ENCODE measurements at places on chromosomes 6 and 20.

GRCh38 chr6:32562940-32563339 lies 26.7 kb downstream of the HLA-DRB1 start:
- DNase-seq = no peak

DNA sequence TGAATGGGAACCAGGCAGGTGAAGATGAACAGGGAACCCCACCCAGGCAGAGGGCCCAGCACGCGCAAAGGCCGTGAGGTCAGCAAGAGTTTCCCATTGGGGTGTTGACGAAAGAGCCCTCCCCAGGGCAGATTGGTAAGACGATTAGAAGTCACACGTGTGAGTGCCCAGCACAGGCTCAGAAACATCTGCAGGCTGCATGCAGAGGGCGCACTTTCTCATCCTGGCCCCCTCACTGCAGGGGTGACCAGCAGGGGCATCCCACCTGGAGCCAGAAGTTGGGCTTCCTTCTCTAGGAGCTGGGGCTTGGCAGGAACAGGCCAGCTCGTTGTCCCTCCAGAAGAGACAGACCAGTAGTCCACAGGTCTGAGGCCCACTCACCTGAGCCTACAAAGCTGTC lies 38.4 kb downstream of the VSTM2L start:
- DNase-seq = no peak

GRCh38 chr6:13390658-13391057 lies 62.3 kb upstream of the TBC1D7 start:
- DNase-seq = no peak

- no peak for DNase-seq
These were observed 7.8 kb upstream of the KHDC1L start for GRCh38 chr6:73233048-73233447.

DNA sequence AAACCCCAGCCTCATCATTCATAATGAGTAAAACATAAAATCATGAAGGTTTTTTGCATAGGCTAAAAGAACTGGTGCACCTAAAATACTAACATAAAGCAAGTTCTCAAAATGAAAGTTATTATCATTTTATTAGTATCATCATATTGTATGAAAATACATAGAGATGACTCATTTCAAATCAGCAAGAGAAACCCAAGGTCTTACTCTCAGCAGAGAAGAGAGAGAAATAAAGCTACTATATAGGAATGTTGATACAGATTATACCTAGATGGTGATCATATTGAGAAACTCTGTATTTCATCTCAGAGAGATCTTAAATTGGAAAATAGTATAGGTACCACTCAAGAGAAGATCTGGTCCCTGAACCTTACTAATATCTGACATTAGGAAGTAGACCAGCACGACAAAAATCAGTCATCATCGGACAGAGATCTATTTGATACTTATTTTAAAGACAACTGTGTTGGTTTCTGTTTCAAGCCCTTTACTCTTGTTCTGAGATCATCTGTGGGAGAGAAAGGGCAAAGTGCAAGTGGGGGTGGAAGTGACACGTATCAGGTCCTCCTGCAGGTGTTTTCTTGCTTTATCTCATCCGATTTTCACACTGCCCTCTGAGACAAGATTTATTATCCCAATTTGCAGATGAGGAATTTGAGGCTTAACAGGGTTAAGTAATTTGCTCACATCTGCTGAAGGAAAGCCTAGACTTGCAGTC lies 532.3 kb downstream of the MAFB start:
- no peak for DNase-seq

- no peak for DNase-seq
These were observed 98.4 kb upstream of the DUSP22 start for GRCh38 chr6:193773-194310.

- DNase-seq = no peak
These were observed 66.2 kb downstream of the RREB1 start for GRCh38 chr6:7173843-7174503.

DNA sequence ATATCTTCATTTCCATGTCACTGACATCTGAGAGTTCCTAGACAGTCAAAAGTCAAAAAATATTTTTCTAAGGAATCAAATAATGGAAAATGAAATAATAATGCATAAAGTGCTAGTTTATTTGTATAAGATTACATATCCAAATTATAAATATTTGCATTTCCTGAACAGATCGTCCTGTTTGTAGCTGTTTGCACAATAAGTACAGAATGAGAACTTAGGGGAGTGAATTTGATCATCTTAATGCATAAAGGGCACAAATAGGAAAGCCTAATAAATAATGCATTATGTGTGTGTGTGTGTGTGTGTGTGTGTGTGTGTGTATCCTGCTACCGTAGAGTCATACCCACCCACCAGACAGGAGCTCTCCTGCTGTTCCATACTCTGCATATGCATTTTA lies 521.0 kb upstream of the EPHA7 start:
- DNase-seq = no peak

DNA sequence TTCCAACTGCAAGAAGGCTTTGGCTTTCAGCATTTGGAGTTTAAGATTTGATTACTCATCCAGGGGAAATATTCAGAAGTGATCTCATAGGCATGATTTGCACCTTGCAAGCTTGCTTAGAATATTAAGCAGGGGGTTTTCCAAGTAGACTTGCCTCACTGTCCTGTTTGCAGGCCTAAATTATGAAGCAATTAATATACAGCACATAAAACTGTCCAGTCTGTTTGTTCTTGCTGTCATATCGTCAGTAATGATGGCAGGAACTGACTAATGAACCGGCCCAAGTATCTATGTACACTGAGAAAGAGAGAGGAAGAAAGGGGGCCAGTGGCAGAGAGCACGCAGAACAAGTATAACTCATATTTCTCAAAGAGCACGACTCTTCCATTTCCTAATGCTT lies 212.5 kb upstream of the SUPT3H start:
- DNase-seq = no peak

- no peak for DNase-seq
These were observed 150.3 kb downstream of the MBOAT1 start for GRCh38 chr6:20061952-20062351.

GRCh38 chr6:117425431-117426153 lies at the start of gene ROS1:
Gene ROS1 (minus strand): TSS chr6:117425942. CDS start chr6:117425656, 286 bp downstream.
- DNase-seq = no peak

- DNase-seq = no peak
These were observed 414.4 kb upstream of the MMS22L start for GRCh38 chr6:97697456-97697855.

GRCh38 chr6:28981833-28982475 lies 23.2 kb downstream of the ZNF311 start:
- DNase-seq = peak; percentile 95

DNA sequence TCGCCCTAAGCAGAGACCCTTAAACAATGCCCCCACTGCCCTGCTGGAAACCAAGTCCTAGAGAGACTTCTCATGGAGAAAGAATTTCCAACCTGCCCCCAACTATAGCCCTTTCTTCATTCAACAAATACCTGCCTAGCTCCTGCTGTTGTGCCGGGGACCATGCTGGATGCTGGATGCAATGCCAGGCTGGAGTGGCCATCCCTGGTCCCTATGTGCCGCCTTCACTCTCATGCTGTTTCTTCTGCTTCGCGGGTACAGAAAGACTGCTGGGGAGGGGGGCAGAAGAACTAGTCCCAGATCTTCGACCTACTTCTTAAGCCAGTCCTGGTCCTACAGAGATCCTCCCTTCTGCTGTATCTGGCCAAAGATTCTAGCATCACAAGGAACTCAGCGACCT lies 3.4 kb downstream of the MDGA1 start:
- no peak for DNase-seq

GRCh38 chr6:7413151-7413823 lies 23.7 kb downstream of the RIOK1 start:
- no peak for DNase-seq

GRCh38 chr6:37010402-37010892 lies 5.0 kb downstream of the FGD2 start:
- DNase-seq = no peak

- no peak for DNase-seq
These were observed 97.5 kb upstream of the MYLIP start for GRCh38 chr6:16031278-16031981.

DNA sequence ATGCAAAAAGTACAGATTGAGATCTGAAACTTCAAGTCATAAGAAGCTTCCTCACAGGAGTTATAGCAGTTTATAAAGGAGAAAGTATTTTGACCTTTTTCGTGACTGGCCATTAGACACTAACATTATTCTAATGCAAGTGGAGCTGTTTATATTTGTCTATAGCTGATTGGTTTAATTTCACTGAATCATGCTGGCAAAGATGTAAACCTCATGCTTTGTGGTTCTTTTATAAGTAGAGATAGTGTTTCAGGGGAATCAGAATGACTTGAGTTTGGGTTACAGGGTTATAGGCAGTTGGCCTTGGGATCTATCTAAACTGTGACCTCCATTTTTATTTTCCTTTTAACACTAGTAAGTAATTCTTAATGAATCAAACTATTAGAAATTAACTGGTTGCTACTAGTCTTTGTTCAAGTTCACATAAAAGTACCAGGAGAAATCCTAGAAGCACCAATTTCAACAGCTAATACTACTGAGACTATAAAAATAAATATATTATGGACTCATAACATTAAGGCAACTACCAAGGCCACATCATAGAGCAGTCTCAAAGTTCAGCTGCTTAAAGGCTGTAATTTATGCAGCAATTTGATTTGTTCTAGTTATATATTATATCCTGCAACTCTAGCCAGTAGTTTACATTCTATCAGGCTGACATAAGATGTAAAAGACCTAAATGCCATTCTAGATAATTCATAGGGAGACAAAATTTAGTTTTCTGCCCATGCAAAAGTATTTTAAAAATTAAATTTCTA lies 94.0 kb downstream of the RNGTT start:
- no peak for DNase-seq

DNA sequence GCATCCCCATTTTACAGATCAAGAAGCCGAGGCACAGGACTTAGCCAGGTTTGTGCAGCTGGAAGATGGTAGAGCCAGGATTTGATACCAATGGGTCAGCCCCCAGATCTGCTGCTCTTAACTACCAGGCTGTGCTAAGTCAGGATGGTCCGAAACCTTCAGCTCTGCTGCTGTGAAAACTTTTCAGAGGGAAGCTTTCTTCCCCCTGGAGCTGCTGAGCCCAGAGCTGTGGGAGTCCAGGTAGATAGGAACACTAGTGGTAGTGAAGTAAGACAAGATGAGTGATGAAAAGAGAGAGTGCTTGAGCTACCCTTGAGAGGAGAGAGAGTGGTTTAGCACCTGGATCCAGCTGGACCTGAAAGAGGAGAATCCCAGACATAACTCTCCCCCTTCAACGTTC lies 230.8 kb downstream of the CDH4 start:
- no peak for DNase-seq

GRCh38 chr6:116518621-116519368 lies 7.4 kb downstream of the CALHM5 start:
- DNase-seq = no peak

- no peak for DNase-seq
These were observed 277.2 kb downstream of the PRKN start for GRCh38 chr6:162450358-162450757.

DNA sequence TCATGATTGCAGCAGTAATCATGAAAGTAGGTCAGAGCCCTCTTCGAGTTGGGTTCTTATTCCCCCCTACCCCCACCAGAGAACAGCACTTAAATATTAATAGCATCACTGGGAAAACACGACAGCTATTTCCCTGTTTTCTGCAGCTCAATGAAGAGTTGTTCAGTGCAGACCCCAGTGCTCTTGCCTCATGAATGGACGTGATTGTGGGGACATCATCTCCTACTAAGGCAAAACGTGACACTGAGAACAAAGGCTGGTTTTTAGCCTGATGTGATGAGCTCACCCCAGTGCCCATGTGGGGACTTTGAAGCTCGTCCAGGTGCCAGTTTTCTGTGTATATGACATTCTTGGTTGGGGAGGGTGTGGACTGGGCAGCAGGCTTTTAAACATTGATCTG lies 105.9 kb downstream of the SLC35F1 start:
- DNase-seq = no peak

- DNase-seq = peak; percentile 80
These were observed 54.4 kb upstream of the ZNF337 start for GRCh38 chr20:25750765-25751696.

DNA sequence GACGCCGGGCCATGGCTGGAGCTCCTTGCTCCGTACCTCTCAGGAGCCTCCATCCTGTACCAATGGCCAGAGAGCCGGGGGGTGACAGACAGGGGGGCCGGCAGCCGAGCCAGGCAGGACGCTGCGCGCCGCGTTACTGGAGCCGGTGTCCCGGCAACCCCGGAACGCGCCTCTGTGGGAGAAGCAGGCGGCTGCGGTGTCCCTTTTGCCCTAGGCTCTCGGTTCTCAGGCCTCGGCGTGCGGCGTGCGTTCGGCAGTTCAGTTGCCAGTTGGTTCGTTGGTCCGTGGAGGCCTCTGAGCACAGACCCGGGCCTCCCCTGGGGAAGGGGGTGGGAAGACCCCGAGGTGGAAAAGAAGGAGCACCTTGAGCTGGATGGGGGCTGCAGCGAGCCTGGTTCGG lies at the start of gene SPATS1:
Gene SPATS1, plus strand, starts transcription at position 162 of the 400 bp plus-strand sequence. CDS start 446 bp downstream, outside the sequence.
- DNase-seq = no peak

DNA sequence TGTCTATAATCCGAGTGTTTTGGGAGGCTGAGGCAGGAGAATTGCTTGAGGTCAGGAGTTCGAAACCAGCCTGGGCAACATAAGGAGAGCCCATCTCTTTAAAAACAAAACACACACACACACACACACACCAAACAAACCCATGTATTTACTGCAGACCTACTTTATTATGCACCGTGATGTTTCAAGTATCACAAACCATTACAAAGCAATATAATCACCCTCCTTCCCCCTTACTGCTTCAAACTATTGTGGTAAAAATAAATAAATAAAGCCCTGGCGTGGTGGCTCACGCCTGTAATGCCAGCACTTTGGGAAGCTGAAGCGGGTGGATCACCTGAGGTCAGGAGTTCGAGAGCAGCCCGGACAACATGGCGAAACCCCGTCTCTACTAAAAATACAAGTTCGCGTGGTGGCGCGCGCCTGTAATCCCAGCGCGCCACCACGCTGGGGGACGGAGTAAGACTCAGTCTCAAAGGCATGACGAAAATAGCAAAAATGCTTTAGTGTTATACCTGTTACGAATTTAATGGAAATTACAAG lies 1.5 kb downstream of the TBCC start:
- DNase-seq = no peak

- DNase-seq = no peak
These were observed 67.1 kb downstream of the NOL4L start for GRCh38 chr20:32517914-32518592.

- DNase-seq = no peak
These were observed 27.1 kb downstream of the RIPOR3 start for GRCh38 chr20:50664254-50664653.

GRCh38 chr20:19257865-19258264 lies 45.4 kb downstream of the SLC24A3 start:
- no peak for DNase-seq

DNA sequence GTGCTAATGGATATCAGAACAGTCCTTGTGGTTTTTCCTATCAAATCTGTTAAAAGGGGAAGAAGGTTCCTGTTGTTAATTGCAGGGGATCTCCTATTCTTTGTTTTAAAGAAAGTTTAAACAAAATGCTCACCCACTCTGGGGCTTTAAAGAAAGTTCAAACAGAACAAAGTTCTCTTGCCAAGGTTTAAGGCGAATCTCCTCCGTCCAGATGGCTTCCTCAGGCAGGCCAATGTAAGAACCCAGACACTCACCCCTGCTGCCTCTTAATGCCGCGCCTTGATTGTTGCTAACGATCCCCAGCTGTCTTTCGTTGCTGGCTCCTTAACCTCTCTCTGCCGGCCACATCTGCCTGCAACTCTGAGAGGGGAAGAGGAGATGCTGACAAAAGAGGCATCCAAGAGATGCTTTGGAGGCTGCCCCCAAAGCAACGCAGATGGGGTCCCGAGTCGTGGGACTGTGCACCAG lies 235.0 kb upstream of the PRDM1 start:
- no peak for DNase-seq

GRCh38 chr20:45392733-45393132 lies 14.6 kb upstream of the TP53TG5 start:
- DNase-seq = no peak

- DNase-seq = no peak
These were observed 508.7 kb downstream of the DOK5 start for GRCh38 chr20:54984104-54984448.

All from naive thymus-derived CD8-positive, alpha-beta T cell (primary cell).